ENCODE measurements at places on chromosomes 2 and 18. TPM values are rescaled to one million over a fixed set of nuclear protein-coding genes. Genes with fewer than 3 reads are reported as not detected.

DNA sequence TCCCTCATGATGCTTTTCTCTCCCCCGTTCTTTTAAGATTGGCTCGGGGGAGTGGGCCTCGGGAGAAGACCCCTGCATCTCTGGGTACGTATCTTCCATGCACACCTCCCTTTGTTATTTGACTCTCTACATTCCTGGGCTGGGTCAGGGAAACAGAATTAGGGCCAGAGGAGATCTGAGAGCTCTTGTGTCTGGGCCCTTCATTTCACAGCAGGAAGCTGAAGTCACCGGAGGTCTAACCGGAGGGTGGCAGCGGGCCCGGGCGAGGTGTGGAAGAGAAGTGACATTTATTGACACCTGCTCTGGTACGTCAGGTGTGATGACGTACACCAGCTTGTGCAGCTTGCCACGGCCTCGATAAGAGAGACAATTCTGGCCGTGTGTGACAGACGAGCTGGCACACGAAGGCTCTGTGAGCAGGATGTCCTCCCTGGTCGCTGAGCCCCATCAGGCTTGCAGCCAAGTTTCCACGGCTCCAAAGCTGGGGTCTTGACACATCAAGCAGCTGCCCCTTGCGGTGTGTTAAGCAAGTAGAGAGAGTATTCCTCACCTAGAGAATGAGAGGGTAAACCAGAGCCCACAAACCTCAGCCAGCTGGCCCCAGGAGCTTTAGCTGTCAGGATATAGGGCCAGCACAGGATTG lies 30.4 kb downstream of the TOGARAM2 start:
- DNase-seq, result no peak

DNA sequence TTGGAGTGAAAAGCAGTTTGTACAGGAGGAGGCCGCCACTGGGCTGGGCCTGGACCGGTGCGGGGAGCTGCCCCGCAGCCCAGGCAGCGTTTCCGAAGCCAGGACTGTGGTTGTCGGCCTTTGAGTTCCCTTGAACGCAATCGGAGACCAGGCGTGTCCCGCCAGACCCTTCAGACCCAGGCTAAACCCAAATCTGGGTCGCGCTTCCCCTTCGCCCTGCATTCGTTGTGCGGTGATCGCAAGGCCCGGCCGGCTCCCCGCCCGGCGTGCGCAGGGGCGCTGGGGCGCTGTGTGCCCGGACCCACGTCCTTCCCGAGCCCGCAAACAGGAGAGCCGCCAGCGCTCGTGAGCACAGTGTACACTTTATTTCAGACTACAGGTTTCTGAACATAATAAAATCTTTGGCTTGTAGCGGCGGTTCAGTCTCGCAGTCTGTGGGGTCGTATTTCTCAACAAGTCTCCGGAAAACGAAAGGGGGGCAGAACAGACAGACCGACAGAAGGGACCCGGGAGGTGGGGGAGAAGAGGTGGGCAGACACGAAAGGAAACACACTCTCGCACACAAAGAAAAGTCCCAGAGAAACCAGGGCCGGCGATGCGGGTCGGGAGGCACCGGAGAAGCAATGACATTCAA lies 5.5 kb downstream of the EN1 start:
- DNase-seq, result no peak

TMEM37 gene
- 0.80 TPM for total RNA-seq

DNA sequence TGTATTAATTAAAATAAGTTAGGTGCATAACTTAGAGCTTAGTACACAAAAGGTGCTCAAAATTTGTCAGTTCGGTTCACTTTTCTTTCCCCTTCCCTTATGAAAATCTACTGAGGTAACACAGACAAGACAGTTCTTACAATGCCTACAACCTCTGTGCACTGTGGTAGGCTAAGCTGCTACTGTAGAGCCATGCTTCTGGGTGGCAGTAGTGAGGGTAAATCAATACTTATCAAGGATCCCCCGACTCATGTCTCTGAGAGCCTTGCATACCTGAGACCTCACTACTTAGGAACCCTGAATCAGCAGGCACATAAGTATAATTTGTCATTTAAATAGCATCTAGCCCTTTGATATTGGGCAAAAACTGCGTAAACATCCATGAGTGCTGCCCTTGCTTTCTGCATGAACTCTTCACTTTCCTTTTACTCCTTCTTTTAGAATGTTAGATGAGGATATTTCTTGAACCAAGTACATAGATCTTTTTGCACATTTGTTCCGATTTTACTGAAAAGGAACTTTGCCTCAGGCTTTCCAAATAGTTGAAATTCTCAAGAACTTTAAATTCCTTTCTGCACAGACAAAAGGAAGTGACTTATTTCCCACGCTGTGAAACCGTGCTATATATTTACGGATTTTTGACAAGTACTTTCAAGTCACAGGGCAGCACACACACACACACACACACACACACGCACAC lies 234.4 kb downstream of the TRIB2 start:
- no peak for DNase-seq

TMEM247 gene
- total RNA-seq, result not detected

- no peak for DNase-seq
These were observed 114.0 kb downstream of the KLHL29 start for GRCh38 chr2:23498943-23499342.

DNA sequence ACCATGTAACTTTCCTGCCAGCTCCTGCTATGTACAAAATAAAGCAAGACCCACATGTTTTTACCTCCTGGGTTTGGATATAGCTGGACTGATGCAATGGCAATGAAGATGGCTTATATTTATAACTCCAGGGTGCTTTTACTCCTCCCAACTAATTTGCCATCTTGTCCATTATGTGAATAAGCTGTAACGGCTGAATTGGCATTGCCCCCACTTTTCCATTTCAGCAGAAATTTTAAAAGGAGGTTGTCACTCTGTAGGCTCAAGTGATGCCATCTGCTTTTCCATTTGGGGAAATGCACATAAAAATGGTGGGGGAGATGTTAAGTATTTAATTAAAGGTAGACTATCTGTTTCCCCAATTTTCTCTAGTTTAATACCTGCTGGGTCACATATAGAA lies 345.5 kb downstream of the ERBB4 start:
- no peak for DNase-seq

GRCh38 chr2:130756053-130756873 lies 923 bp downstream of the AMER3 start:
- no peak for DNase-seq

CEBPZOS gene
- 55.1 TPM for total RNA-seq

DNA sequence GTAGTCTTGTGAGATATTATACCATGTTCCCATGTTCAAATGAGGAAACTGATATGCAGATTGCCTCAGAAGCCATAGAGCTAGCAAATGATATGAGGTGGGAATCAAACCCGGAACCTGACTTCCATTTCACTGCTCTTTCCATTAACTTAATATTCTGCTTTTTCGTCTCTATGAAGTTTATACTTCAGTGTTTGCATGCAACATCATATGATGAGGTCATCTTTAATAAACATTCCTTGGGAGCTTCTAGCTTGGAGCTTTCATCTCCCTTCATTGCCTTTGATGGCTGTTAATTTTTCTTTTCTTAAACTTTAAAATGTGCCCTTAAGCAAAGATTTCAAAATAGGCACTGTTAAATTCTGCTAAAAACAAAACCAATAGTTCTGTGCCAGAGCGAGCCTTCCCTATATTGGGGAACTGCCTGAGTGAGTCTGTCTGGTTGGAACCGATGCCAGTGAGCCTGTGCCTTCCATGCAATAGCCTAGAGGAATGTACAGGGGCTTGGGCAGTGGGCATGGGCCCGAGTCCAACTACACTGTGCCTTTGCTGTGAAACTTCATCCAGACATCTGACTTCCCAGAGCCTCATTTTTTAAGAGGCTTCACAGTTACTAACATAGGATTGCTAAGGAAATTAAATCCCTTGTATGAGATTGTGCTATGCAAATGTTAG lies 91.1 kb upstream of the TMEM200C start:
- no peak for DNase-seq

DNA sequence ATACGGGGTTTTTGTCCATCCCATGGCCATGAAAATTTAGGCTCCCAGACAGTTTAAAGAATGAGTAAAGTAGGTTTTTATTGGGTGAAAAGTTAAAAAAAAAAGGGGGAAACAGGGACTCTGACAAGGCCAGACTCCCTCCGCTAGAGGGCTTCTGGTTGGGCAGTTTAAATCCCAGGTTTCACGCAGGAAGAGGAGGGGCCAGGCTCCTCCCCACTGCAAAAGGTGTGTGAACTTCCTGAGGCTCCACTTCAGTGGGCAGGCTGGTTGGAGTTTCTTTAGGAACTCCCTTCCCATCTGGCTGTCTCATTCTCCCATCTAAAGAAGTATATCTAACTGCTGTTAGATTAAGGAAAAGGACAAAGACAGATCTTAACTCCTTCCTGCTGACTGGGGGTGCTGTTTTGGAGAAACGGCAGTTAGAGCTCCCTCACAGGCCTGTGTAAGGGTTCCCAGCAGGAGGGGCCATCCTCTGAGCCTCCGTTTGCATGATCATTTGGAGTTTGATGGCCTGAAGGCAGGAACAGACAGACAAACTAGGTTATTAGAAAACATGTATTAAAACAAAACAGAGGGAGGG lies 1160.7 kb downstream of the CNTNAP5 start:
- no peak for DNase-seq

MPV17 gene
- 97.8 TPM for total RNA-seq

SUCLG1 gene
- total RNA-seq, result 87.4 TPM

PARD6G gene
- total RNA-seq, result 2.3 TPM

SF3B6 gene
- 40.8 TPM for total RNA-seq

DNA sequence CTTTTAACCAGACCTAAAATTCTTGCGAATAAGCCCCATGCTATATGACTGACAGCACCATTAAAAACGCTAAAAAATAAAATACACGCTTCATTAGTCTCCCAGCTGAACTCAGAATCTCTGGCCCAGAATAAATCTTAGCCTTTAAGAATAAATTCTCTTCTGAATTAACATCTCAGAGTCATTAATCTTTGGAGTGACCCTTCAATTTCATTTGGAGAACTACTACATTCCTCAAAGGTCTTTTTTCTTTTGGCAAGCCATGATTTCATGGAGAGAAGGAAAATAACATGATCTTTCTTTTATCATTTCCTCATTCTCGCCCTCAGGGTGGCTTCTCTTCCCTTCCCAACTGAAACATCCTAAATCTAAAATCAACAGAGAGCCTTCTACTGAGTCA lies 259.0 kb downstream of the AFF3 start:
- no peak for DNase-seq

GRCh38 chr2:129791712-129792111 lies 187.8 kb upstream of the RAB6C start:
- DNase-seq, result no peak

GRCh38 chr2:203783496-203784203 lies 77.2 kb downstream of the CD28 start:
- DNase-seq, result no peak

- DNase-seq, result peak; percentile 38
These were observed 273.6 kb downstream of the HRH4 start for GRCh38 chr18:24734058-24734457.

GRCh38 chr2:76251342-76251741 lies 540.6 kb upstream of the GCFC2 start:
- no peak for DNase-seq

- DNase-seq, result peak; percentile 30
These were observed at the start of gene ACADL for GRCh38 chr2:210224941-210225672. Gene ACADL (minus strand): TSS chr2:210225447. CDS start chr2:210225263, 184 bp downstream.

DNA sequence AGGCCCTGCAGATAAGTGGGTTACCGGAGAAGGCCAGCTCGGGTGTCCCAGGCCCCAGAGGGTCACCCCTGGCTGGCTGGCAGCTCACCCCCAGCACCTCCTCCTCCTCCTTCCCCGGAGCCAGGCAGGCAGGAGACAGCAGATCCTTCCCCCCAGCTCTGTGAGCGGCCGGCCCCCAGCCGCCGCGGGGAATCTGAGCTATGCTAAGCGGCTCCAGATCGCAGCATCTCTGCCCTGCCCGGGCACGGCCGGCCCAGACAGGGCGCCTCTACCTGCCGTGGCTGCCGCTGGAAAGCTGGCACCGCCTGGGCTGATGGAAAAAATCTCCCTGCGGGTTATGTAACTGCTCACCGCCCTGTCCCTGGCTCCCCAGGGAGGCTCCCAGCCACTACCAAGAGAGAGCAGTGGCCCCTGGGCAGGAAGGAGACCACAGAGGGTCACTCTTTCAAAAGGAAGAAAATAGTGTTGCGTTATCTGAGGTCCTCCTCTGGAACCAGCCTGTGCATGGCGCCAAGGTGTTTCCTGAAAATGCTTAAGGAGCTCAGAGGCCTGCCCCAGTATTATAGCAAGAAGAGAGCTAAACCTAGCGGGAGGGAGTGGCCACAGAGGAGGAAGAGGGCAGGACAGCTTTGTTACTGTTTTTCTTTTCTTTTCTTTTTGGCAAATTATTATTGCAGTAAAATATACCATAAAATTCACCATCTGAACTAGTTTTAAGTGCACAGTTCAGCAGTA lies 179.0 kb downstream of the SMAD7 start:
- DNase-seq, result no peak

- no peak for DNase-seq
These were observed 12.2 kb upstream of the EDAR start for GRCh38 chr2:109001201-109001600.

GRCh38 chr2:150526827-150527226 lies 39.4 kb upstream of the RND3 start:
- DNase-seq, result no peak

- no peak for DNase-seq
These were observed 1228.1 kb upstream of the GYPC start for GRCh38 chr2:125427721-125428315.

ABCB11 gene
- 1.2 TPM for total RNA-seq

- no peak for DNase-seq
These were observed 3.8 kb downstream of the EMILIN1 start for GRCh38 chr2:27081984-27082772.

CTAGE1 gene
- total RNA-seq, result not detected

GRCh38 chr18:54702686-54703085 lies 111.6 kb downstream of the DYNAP start:
- no peak for DNase-seq

DNA sequence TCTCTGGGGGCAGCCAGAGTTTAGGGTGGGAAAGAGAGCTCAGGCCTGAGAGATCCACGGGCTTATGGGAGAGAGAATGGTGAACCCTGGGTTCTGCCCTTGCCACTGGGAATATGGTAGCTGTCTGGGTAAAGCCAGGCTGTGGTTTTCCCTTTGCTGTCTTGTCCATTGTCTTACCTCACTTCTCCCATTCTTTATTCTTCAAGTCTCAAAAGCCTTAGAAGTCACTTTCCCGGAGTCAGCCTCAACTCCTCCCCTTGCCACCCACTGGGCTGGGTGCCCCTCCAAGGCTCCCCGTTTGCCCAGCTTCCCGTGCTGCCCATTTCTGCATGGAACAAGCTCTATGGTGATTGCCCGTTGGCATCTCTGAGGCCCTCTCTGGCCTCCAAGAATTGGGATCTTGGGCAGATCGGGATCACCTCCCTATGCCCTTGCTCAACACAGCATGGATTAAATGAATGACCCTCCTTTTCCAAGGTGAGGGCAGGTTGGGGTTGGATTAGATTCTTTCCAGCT lies 228.2 kb downstream of the HAUS1 start:
- no peak for DNase-seq

HRH4 gene
- not detected for total RNA-seq

GALR1 gene
- 1.3 TPM for total RNA-seq

EDAR gene
- not detected for total RNA-seq

NT5C1B gene
- total RNA-seq, result not detected

DNA sequence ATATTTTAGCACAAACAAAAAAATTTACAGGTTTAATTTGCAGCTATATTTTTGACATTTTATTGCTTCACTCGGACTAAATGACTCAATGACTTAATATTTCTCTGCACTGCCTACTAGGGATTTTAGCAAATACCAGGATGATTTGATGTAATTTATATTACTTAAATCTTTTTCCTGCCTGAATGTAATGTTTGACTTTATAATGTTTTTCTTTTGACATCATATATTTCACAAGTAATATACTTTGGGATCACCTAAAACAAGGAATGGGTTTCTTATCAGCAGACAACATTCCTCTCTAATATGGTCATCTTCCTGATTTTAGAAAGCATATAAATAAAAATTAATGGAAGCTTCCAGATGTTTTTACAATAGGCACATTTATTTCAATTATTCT lies 253.2 kb upstream of the EPC2 start:
- no peak for DNase-seq
